Right cardiac atrium (tissue), 5 donors: ENCODE measurements at places on chromosomes 4 and X. TPM values are rescaled to one million over a fixed set of nuclear protein-coding genes. Genes with fewer than 3 reads are reported as not detected.

SOX3 gene
- total RNA-seq = not detected

SORBS2 gene
- 776 TPM for total RNA-seq

SMARCA1 gene
- 41.5 TPM for total RNA-seq

RAB40A gene
- 0.31 TPM for total RNA-seq

ARHGAP4 gene
- 22.9 TPM for total RNA-seq

CYSLTR1 gene
- 1.1 TPM for total RNA-seq

CPE gene
- 86.4 TPM for total RNA-seq

DMRTC1B gene
- not detected for total RNA-seq

DDX53 gene
- not detected for total RNA-seq

ANTXR2 gene
- 51.4 TPM for total RNA-seq

GC gene
- total RNA-seq = not detected

COPS4 gene
- total RNA-seq = 47.3 TPM

RNF175 gene
- 3.3 TPM for total RNA-seq

VCX gene
- not detected for total RNA-seq

CSAG1 gene
- not detected for total RNA-seq
